ENCODE measurements at places on chromosomes 3 and 15.
A peak's percentile ranks its signal among the peaks of the same experiment; 100 is the strongest.

- DNase-seq: no peak
Measured at GRCh38 chr3:71579935-71580406, 3.6 kb downstream of the FOXP1 start.

DNA sequence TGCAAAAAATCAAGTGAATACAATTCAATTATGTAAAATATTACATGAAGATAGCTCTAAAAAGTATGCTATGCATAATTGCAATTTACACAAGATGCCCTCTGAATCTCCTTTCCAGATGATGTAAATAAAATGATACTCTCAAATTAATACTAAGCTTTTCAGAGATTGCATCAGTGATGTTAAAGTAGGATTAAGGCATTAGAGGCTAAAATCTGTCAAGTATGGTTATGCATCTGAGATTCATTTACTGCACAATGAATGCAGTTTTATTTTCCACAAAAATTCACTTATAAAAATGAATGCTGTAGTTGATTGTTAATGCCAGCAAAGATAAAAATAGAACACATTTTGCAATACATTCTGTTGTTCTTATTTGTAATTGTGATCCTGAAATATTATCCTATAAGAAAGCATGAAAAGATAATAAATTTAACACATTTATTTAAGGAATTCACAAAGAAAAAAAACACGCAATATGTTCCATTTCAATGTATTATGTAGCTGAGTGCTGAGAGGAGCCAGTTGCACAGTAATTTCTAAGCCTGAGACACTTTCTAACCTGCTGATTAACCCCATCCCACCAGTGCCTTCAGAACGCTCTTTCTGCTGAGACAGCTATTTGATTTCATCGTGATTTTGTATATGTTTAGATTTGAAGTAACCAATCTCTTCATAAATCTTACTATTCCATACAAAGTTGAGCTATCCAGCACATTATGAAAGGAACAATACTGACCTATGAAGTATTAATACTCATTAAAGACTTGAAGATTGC, 224.4 kb downstream of the CADM2 start:
- no peak for DNase-seq

GRCh38 chr15:89075846-89076245, 12.4 kb upstream of the ABHD2 start:
- DNase-seq: no peak

DNA sequence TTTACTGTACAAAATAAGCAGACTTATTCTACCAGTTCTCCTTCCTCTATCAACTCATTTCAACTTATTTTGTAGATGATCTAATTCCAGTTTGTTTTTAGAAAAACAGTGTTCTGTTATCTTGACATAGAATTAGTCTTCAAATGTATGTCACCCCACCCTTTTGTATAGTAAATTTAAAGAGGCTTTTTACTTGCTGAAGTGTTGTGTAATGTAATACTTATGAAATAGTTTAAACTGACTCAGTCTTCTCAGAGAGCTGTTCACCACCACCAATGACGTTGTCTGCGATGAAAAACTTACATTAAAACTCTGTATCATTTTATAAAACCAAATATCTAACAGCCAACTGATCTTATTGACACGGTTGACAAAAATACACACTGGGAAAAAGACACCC, 82.9 kb downstream of the RAP2B start:
- DNase-seq: no peak

DNA sequence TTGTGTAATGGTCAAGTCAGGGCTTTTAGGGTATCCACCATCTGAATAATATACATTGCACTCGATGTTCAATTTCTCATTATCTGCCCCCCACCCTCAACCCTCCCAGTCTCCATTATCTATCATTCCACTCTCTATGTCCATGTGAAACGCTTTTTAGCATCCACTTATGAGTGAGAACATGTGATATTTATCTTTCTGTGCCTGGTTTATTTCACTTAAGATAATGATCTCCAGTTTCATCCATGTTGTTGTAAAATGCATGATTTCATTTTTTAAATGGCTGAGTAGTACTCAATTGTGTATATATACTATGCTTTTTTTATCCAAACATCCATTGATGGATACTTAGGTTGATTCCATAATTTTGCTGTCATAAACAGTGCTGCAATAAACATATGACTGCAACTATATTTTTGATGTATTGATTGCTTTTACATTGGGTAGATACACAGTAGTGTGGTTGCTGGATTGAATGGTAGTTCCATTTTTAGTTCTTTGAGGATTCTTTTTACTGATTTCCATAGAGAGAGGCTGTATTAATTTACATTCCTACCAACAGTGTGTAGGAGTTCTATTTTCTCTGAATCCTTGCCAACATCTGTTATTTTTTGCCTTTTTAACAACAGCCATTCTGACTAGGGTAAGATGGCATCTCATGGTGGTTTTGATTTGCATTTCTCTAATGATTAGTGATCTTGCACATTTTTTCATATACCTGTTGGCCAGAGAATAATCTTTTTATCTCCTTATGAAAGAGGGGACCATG, 332.9 kb upstream of the TGFBR2 start:
- DNase-seq: no peak

DNA sequence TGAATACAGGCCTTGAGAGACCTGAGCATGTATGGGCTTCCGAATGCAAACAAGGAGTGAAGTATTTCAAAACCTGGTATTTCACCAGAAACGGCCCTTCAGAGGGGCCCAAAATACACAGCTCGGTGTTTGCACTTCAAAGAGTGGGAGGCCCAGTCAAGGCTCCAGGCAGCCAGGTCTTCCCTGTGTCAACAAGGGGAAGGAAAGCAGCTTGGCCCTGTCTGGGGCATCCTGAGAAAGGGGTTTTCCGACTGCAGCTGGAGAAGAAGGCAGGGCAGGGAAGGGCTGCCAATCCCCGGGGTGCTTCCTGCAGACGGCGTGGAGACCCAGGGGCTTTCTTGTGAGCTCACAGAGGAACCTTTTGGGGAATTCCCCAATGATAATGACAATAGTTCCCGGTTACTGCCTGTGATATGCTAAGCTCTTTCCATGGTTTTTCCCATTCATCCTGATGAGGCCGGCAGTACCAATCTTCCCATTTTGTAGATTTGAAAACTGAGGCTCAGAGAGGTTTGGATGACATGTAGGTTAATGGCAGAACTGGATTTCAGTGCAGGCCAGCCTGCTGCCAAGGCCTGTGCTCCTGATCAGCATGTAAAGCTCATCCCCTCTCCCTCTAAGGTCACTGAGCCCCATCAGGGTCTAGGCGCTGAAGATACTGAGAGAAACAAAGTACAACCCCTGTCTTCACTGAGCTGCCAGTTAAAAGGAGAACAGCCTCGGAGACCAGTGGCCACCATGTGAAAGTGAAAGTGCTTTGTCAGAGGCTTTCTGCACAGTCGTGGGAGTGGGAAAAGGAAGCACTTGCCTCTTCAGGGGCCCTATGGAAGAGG, 43.0 kb upstream of the TLE3 start:
- DNase-seq: no peak

GRCh38 chr15:41882689-41883483, 11.0 kb downstream of the SPTBN5 start:
- DNase-seq: no peak

- DNase-seq: peak; percentile 55
Measured at GRCh38 chr3:178320456-178321351, 215.5 kb upstream of the KCNMB2 start.

- no peak for DNase-seq
Measured at GRCh38 chr3:50208677-50209344, 3.7 kb downstream of the SLC38A3 start.

DNA sequence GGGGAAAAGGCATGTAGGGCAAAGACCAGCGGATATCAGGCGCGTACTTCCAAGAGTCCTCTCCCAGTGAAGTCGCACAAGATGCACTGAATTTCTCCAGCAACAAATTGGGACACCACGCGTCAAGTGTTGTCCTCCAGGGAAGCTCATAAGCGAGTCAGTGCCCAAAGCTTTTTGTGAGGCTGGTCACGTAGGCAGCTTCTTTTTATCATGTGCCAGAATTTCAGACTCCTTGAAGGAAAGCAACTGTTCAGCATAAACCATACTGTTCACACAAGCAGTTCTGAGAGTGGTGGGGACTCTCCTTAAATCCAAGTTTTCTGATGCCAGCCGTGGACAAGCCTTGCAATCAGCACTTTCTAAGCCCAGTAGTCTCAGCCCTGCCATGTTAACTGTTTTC, 10.1 kb upstream of the FSTL1 start:
- DNase-seq: no peak

GRCh38 chr15:59399465-59400102, 26.9 kb upstream of the MYO1E start:
- no peak for DNase-seq

DNA sequence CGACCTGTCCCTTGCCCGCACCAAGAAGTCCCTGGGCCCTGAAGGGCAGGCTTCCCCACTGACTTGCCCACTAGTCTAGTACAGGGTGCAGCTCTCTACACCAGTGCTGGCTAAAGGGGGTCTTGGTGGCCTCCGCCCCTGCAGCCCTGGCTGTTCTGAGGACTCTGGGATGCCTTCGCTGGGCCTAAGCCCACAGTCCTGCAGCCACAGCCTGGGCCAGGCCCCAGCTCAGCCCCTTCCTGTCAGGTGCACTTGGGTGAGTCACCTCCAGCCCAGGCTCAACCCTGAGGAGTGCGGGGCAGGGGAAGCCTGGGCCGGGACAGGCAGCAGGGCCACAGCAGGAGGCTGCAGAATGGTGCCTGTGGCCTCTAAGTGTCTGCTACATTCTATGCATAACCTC, 971 bp downstream of the C3orf22 start:
- DNase-seq: no peak

- no peak for DNase-seq
Measured at GRCh38 chr3:49006408-49007067, 653 bp upstream of the WDR6 start.

- DNase-seq: no peak
Measured at GRCh38 chr15:50879016-50879617, 29.4 kb upstream of the AP4E1 start.

GRCh38 chr15:65804252-65804931, 12.3 kb upstream of the DENND4A start:
- no peak for DNase-seq

GRCh38 chr3:56800832-56801661, 702 bp downstream of the ARHGEF3 start:
- DNase-seq: no peak

DNA sequence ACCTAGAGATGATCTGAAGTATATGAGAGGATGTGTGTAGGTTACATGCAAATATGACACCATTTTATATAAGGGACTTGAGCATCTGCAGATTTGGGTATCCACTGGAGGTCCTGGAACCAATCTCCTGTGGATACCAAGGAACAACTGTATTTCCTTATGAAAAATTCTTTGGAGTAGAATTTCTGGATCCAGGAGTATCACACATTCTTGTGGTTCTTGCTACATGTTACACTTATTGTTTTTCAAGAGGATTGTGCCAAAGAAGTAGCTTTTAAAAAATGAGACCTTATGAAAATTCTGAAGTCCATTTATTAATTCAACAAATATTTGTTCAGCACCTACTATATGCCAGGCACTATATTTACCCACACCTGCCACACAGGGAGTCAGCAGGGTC, 15.7 kb upstream of the TBC1D23 start:
- no peak for DNase-seq

GRCh38 chr15:91252322-91252721, 152.3 kb downstream of the SV2B start:
- no peak for DNase-seq

DNA sequence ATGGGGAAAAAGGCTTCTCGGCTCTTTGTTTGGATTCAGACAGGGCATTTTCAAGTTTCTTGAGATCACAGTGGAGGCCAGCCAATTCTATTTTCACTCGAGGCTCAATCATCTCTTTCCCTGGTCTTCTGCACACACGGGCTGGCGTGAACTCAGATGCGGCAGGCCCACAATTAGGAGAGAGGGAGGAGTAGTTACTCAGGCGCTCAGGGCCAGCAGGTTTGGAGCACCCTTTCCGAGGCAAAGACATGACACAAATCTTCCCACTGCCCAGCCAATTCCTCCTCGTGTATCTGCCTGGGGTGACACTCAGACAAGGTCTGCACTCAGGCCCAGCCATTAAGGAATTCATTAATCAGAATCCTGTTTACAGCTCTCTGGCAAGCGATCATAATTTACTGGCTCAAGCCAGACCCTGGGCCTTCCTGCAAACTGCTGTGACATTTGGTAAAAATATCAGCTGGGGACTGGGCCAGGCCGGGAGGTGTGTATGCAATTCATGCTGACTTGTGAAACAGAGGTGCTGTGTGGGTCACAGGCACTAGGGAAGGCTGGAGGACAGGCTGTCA, 68.1 kb upstream of the TLE3 start:
- DNase-seq: no peak

- DNase-seq: no peak
Measured at GRCh38 chr3:4551794-4552442, 58.8 kb downstream of the ITPR1 start.

DNA sequence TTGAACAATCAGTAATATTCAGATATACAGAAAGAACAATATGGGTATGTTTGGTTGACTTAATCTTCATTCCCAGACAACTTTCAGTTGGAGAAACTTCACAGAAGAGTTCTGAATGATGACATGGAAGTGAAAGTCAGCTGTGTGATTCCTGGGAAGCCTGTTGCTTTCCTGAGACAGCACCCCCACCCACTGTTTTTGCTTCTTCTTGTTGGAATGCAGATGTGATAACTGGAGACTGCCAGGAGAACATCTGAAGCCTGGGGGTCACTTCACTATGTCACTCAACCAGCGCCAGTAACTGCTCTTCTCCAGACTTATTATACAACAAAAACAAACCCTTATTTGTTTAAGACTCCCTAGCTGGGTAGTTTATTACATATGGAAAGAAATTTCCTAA, 599.4 kb downstream of the ZIC1 start:
- no peak for DNase-seq

GRCh38 chr3:113272385-113272779, 61.0 kb downstream of the BOC start:
- DNase-seq: no peak

DNA sequence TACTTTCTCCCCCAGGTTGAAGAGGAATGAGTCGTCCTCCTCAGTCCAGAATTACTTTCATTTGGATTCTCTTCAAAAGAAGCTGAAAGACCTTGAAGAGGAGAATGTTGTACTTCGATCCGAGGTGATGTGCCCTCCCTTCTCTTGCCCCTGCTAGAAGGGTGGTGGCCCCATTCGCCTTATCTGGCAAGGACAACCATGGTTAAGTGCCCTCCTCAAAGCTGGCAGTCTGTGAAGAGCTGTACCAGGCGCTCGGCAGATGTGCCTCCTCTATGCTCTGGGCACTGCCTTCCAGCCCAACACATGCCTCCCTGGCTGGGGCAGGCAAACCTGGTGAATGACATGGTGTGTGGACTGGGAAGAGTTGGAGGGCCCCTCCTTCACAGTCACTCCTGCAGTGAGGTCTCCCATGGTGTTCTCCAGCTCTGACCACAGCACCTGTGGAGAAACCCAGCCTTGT, 77.0 kb downstream of the CCK start:
- no peak for DNase-seq

Measured in renal cortex interstitium (tissue), 15 donors.